CD4-positive, alpha-beta T cell treated with Interleukin-4 for 1 hour (primary cell): ENCODE measurements at places on chromosomes 7 and 10.

DNA sequence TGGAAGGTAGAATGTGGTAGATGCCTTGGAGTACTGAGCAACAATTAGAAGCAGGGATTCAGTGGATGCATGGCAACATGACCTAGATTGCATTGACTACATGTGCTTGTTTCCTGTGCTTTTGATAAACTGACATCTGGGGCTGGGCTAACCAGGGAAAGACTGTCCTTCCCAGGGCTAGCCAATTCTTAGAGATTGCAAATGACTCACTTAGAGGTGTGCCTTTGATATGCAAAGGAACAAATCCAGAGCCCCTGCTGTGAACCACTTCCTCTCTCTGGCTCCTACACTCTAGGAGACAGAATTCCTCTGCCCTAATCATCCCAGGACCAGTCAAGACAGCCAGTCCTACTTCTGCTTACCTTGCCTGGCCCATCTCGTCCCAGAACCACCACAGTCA, 651.5 kb downstream of the LRMDA start:
- no peak for DNase-seq

DNA sequence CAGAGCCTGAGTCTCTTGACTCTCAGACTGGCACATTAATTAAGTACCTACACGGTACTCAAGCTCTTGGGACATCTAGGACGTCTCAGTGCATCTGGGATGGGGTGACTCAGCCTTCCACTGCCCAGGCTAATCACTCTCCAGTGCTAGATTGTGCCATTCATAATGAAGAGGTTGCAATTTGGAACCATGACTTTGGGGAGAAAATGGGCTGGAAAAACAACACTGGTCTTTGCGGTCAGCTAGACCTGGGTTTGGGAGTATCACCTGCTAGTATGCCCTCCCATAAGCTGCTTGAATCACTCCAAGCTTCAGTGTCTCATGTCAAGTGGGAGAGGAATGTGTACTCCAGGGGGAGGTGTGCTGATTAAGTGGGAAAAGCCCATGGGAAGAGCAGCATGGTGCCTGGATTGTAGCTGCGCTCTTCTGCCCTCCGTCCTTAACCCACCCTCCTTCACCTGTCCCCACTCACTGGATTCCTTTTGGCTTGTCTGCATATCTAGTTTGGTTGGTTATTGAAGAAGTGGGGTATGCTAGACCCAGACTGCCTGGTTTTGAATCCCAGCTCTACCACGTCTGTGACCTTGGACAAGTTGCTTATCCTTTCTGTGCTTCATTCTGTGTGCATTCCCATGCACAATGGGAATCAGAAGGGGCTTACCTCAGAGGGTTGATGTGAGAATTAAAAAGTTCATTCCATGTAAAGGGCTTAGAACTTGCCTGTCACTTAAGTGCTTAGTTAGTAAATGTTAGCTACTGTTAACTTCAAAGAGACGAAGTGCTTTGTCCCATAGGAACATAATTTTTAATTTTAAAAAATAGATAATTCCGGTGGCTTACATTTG, 3.8 kb downstream of the NFE2L3 start:
- no peak for DNase-seq

GRCh38 chr7:102468478-102469350, 3.9 kb downstream of the LRWD1 start:
- DNase-seq: no peak

- DNase-seq: no peak
Observed at GRCh38 chr10:571166-571565, 118.3 kb downstream of the DIP2C start.

DNA sequence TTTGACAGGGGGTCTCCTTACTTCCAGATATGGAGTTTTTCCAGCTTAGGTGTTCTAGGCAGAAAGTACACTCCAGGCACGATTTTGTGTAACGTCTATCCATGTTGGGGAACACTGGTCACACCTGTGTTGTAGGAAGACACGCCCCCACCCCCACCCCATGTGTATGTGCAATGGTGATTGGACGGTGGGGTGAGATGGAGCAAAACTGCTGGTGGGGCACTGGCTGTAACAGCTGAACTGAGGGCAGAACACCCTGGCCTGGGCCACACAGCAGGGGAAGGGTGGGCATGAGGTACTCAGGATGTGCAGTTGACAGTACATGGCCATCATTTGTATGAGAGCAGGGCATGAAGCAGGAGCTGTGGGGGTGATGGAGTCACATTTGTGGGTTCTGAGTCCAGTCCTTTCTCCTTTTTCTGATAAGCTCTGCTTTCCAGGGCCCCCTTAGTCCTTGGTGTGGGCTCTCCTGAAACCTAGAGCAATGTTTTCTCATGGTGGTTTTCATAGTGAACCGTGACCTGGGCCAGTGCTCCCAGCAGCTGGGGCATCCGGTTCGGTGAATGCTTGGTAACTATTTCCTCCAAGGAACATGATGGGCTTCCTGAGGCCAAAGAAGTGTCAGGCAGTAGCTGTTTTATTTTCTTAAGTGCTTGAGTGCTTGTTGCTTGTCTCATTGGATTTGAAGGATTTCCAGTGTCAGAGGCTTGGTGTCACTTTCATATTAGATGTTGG, 63.4 kb upstream of the AQP1 start:
- DNase-seq: no peak

GRCh38 chr10:81109200-81109752, 571.6 kb downstream of the SH2D4B start:
- DNase-seq: no peak

DNA sequence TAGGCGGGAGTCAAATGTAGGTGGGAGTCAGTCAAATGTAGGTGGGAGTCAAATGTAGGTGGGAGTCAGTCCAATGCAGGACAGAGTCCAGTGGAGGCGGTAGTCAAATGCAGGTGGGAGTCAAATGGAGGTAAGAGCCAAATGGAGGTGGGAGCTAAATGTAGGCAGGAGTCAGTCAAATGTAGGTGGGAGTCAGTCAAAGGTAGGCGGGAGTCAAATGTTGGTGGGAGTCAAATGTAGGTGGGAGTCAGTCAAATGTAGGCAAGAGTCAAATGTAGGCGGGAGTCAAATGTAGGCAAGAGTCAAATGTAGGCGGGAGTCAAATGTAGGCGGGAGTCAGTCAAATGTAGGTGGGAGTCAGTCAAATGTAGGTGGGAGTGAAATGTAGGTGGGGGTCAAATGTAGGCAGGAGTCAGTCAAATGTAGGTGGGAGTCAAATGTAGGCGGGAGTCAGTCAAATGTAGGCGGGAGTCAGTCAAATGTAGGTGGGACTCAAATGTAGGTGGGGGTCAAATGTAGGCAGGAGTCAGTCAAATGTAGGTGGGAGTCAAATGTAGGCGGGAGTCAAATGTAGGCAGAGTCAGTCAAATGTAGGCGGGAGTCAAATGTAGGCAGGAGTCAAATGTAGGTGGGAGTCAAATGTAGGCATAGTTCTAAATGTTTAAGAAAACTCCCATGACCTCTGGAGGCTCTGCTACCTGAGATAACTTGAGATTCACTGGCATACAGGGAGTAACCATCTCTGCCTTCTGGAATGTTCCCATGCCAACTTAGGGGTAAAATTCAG, 30.2 kb upstream of the ZFAND2A start:
- no peak for DNase-seq

DNA sequence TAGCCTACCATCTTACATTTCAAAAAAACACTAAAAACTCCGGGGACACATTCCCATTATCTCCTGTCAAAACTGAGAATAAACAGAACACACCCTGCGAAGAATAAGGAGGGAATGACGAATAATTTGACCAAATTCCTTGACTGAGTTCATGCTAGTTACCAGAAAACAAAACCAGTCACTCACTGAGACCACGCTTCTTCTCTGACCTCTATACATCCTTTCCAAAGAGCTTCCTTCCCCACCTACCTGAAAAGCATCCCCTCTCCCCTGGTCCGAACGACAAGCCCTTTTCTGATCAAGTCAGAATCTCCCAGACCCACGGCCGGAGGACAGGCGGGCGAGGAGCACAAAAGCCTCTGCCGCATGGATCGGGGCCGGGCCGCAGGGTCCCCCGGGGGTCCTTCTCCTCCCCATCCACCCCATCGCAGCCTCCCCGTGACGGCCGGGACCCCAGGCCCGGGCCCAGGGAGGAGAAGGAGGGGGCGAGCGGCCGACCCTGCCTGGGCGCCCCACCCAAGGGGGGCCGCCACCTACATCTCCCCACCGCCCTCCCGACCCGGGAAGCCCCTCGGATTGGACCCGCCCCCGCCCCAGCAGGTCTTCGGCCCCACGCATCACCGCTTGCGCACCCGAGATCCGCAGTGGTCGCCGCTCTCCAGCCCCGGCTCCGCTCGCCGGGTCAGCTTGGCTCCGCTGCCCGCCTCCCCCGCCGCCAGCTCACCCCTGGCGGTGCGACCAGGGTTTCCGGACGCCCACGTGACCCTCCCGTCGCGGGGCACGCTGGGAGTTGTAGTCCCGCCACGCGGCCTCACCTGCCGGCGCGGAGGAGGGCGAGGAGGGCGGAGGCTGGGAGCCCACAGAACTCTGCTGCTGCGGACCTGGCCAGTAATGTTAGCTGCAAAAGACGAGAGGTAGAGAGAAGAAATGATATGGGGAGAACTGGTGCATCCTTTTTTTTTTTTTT, at the start of gene SLC37A3:
Gene SLC37A3 (minus strand): TSS at position 747 of the 967 bp plus-strand sequence. CDS start 16,004 bp downstream, outside the sequence.
- peak; percentile 81 for DNase-seq

GRCh38 chr7:73900286-73900685, 39.3 kb downstream of the TMEM270 start:
- no peak for DNase-seq

- no peak for DNase-seq
Observed at GRCh38 chr10:124105594-124105993, 12.2 kb upstream of the CHST15 start.

GRCh38 chr7:55565681-55566080, 6.6 kb downstream of the VOPP1 start:
- no peak for DNase-seq

- DNase-seq: no peak
Observed at GRCh38 chr7:83738291-83738835, 89.4 kb upstream of the SEMA3E start.

DNA sequence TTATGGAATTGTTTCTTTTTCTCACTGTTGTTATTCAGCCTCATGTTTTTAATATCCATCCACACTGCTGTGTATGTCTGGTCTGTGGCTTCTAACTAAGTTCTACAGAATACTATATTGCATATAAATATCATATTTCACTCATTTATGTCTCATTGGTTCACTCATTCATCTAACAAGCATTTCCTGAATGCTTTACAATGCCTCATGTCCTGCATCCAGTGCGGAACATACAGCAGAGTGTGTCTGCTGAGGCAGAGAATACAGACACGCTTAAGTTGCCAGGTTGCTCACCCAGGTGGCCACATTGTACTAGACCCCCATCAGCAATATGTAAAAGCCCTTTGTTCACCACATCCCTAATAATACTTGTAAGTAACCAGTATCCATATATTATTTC, 111.8 kb upstream of the CNTNAP2 start:
- DNase-seq: no peak

- no peak for DNase-seq
Observed at GRCh38 chr7:64883113-64883905, 19.8 kb upstream of the ZNF273 start.

DNA sequence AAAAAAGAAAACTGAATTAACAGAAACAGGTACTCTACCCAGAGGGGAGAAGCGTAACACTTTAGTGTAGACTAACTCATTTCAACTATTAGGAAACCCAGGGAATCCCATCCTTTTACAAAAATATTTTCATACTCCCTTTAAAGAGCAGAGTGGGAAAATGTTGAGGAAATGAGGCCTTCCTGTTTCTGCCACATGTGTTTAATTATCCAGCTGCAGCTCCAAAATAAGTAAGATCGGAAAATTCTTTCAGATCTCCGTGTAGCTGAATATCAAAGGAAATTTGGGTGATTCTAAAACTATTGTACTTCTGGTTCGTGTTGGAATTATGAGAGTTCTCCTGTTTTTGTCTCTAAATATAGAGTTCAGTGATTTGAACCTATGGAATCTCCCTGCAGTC, 58.0 kb upstream of the CAV2 start:
- no peak for DNase-seq

- DNase-seq: peak; percentile 56
Observed at GRCh38 chr10:97463363-97464132, 17.6 kb downstream of the ZDHHC16 start.

DNA sequence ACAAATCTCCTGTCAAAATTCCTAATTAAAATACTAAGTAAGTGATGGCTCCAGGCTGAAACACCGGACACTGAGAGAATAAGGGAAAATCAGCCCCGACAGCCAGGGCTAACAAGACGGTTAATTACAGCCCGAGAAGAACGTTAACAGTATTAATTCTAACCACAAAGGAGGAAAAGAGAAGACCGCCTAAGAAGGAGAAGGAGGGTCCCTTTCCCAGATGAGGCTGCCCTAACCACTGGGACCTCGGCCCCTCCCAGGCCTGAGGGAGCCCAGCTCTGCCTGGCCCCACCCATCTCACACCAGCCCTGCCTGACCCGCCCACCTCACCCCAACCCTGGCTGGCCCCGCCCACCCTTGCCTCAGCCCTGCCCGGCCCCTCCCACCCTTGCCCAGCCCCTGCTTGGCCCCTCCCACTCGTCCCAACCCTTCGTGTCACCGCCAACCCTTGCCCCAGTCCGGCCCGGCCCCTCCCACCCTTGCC, 51.3 kb downstream of the PWWP2B start:
- peak; percentile 77 for DNase-seq

GRCh38 chr7:99092064-99092720, 51.7 kb downstream of the SMURF1 start:
- DNase-seq: no peak

DNA sequence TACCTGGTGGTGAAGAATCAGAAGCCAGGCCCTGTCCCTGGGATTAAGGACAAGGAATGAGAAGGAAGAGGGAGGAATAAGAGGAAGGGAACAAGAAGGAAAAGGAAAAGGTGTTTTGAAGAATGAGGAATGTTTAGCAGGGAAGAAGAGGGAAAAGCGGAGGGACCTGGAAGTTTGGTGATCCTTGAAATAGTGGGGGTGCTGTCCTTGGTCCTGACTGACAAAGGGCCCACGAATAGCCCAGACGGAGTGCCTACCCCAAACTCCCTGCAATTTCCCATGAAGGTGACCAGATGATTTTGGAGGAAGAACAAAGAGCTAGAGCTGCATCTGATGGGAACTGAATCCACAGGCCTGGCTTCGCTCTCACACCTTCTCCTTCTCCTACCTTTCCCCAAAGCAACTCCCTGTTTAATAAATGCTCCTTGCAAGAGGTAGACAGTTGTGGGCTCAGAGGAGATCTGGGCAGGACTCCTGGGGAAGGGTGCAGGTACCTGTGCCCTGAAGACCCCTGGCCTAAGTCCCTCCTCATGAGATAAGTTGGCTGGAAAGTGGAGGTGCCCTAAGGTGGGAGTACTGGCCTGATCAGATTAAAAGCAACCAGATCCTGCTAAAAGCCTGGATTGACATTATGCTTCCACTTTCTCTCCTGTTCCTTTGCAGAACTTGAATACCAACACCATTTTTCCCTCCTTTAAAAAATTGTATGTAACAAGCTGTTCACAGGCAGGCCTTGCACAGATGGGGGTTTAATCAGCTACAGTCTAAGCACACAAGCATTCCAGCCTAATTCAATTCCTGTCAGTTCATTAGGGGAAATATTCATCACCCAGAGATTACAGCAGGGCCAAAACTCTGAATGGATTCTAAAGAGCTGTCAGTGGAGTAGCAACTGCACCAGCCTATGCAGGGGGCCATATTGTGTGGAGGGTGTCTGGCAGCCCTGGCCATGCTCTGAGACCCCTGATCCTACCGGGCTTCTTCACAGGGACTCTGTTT, 19.4 kb downstream of the KAZALD1 start:
- DNase-seq: no peak
